ENCODE measurements at places on chromosomes 16 and 17.

GRCh38 chr17:72222661-72223380 lies 102.0 kb downstream of the SOX9 start:
- no peak overlapping the region for H3K4me3 ChIP-seq
- H3K4me1 ChIP-seq: peaks cover 14% of the 10 kb centered on the region
- peaks cover 63% of the 10 kb centered on the region for H3K27me3 ChIP-seq
- H3K27ac ChIP-seq: no peak overlapping the region
- H3K36me3 ChIP-seq: no peaks in the 10 kb centered on the region

- H3K36me3 ChIP-seq: no peaks in the 10 kb centered on the region
- H3K4me3 ChIP-seq: no peak overlapping the region
- no peak for DNase-seq
- H3K27ac ChIP-seq: no peak overlapping the region
Observed at GRCh38 chr17:9215465-9215864, 194.2 kb downstream of the NTN1 start.

- H3K4me1 ChIP-seq: peaks cover 72% of the 10 kb centered on the region
- peak overlapping the region; percentile 88 for H3K27ac ChIP-seq
- no peaks in the 10 kb centered on the region for H3K27me3 ChIP-seq
- no peaks in the 10 kb centered on the region for H3K36me3 ChIP-seq
- no peak for DNase-seq
Observed at GRCh38 chr17:17043461-17044271, 1.4 kb downstream of the MPRIP start.

GRCh38 chr17:9700754-9701476 lies 55.6 kb downstream of the USP43 start:
- DNase-seq: no peak
- no peak overlapping the region for H3K27ac ChIP-seq

DNA sequence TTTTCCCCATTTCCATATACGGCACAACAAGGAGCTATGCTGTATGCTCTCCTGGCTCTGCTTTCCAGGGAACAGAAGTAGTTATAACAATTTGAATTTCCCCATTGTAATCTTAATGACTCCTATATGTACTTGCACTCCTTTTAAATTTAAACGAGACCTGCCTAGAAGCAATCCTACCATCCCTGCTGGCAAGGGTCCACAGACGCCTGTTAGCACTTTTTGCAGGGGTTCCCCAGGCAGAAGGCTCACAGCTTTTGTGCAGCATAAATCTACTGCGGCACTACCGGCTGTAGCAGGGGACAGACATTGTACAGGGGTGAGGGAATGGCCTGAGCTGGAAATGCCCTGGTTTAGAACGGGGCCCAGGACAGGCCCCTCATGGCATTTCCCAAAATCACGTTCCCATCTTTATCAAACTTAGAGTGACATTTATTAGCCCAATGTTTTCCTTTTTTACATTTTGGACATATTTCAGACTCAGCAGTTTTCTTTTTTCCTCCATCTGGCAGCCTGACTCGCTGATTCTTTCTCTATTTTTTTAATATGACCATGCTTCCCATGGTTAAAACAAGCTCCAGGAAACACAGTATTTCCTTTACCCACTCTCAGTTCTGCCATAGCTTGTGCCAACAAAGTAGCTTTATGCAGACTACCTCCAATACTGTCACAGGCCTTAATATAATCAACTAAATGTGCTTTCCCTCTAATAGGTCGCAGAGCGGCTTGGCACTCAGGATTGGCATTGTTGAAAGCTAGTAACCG lies 35.4 kb upstream of the USP22 start:
- peaks cover 8% of the 10 kb centered on the region for H3K27me3 ChIP-seq
- H3K4me1 ChIP-seq: peaks cover 4% of the 10 kb centered on the region
- no peaks in the 10 kb centered on the region for H3K36me3 ChIP-seq

- H3K4me1 ChIP-seq: peaks cover 18% of the 10 kb centered on the region
- no peak overlapping the region for H3K27ac ChIP-seq
- DNase-seq: no peak
- peaks cover 19% of the 10 kb centered on the region for H3K36me3 ChIP-seq
- H3K27me3 ChIP-seq: no peaks in the 10 kb centered on the region
- no peak overlapping the region for H3K4me3 ChIP-seq
Observed at GRCh38 chr17:43881758-43882505, 25.4 kb downstream of the MPP2 start.

DNA sequence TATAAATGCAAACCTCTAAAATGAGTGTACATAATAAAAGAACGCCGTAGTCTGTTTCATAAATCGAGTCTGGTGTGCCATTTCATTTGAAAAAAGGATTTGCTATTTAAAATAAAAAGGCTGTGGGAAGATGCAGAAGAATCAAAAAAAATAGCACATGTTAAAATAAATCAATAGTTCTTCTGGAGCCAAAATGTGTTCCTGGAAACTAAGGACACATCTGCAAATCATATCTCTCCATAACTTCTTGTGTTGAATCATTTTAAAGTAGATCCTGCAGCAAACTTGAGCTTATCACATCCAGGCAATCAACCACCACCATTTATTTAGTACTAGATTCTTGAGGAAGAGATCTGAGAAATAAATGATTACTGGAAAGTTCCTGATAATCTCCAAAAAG lies 29.0 kb downstream of the XPO6 start:
- peaks cover 3% of the 10 kb centered on the region for H3K36me3 ChIP-seq
- peaks cover 64% of the 10 kb centered on the region for H3K4me1 ChIP-seq
- H3K27ac ChIP-seq: no peak overlapping the region
- H3K4me3 ChIP-seq: no peak overlapping the region
- H3K27me3 ChIP-seq: no peaks in the 10 kb centered on the region

DNA sequence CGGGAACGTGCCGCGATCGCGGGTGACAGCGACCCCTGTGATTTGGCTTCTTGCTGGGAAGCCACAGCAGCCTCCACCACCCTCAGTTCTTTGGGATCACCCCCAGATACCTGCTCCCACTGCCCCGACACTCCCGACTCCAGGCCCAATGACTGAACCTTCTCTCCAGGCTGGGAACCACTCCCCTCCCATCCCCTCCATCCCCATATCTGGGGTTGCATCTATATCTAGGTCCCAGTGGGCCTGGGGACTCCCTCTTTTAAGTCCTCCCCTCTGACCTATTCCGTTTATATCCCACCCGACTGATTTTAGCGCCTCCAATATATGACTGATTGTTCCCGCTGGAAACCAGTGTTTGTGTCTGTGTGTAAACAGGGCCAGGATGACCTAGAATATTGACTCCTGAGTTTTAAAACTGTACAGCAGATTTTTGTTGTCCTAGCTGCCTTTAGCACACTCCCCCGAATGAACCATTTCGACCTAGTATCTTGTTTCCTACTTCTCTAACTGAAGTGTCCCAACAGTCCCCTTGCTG lies 667 bp downstream of the PSMD3 start:
- H3K27ac ChIP-seq: peak overlapping the region; percentile 93
- peaks cover 37% of the 10 kb centered on the region for H3K4me1 ChIP-seq
- H3K36me3 ChIP-seq: peaks cover 23% of the 10 kb centered on the region
- no peak for DNase-seq
- H3K27me3 ChIP-seq: peaks cover 26% of the 10 kb centered on the region

DNA sequence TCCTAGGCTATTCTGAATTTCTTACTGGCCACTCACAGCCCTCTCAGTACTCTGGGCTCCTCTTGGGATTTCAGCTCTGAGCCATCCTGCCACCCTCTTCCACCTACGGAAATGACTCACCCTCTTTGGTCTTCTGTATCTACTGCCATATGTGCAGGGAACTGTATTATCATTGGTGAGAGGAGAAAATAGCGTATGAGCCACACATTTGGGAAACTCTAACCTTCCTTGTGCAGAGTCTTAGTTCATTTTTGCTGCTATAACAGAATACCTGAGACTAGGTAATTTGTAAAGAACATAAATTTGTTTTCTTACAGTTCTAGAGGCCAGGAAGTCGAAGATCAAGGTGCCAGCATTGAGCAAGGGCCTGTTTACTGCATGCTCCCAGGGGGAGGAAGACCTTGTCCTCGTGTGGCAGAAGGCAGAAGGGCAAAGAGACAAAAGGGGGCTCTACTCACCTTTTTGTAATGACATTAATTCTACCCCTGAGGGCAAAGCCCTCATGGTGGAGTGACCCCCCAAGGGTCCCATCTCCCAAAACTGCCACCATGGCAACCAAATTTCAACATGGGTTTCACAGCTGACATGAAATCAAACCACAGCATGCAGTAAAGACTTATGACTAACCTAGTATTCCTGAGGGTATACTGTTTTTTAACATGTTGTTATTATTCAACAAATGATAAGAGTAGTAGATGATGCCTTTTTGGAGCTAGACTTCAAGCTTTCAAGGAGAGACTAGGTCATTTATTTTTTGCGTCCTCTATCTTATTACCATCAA lies 191.8 kb downstream of the PRKCA start:
- H3K4me1 ChIP-seq: no peaks in the 10 kb centered on the region
- no peaks in the 10 kb centered on the region for H3K27me3 ChIP-seq
- no peak overlapping the region for H3K27ac ChIP-seq

- no peak overlapping the region for H3K27ac ChIP-seq
- no peaks in the 10 kb centered on the region for H3K36me3 ChIP-seq
- peaks cover 6% of the 10 kb centered on the region for H3K27me3 ChIP-seq
- H3K4me3 ChIP-seq: no peak overlapping the region
- DNase-seq: no peak
Observed at GRCh38 chr16:26642047-26642664, 424.6 kb upstream of the C16orf82 start.

DNA sequence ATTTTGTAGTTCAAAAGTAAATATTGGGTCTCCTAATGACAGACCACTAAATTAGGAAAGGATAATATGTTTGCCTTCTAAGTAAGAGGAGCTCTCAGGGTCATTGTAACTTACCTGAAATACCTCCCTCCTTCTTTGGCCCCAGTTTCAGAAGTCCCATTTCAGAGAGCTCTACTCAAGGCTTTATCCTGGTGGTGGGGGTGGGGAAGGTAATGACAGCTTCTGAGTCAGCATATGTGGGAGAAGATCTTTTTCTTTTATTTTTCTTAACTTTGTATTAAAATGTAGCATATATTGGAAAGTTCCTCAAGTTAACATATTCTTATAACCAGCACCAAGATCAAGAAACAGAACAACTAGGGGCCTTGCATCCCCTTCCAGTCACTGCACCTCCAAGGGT lies 16.9 kb upstream of the GINS3 start:
- no peak overlapping the region for H3K27ac ChIP-seq
- H3K4me1 ChIP-seq: peaks cover 9% of the 10 kb centered on the region
- no peak overlapping the region for H3K4me3 ChIP-seq
- no peak for DNase-seq
- H3K36me3 ChIP-seq: no peaks in the 10 kb centered on the region

GRCh38 chr17:80921159-80921558 lies 70.5 kb upstream of the CHMP6 start:
- no peak overlapping the region for H3K4me3 ChIP-seq
- peaks cover 60% of the 10 kb centered on the region for H3K36me3 ChIP-seq
- no peak overlapping the region for H3K27ac ChIP-seq

DNA sequence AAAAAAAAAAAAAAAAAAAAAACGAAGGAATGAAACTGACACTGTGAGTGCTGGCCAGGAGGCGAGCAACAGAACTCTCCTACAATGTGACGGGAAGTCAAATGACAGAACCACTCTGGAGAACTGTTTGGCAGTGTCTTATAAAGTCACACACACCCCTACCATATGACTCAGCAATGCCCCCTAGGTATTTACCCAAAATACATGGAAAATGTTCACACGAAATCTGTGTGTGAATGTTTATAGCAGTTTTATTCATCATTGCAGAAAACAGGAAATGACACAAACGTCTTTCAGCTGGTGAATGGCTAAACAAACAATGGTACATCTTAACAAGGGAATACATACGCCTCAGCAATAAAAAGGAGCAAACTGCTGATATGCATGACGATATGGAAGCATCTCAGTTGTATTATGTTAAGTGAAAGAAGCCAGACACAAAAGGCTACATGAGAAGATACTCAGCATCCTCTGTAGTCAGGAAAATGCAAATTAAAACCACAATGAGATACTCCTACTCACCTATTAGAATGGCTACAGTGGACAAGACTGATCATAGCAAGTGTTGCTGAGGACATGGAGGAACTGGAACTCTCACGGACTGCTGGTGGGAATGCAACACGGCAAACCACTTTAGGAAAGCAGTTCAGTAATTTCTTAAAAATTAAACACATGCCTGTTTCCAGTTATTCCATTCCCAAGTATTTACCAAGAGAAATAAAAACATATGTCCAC lies 74.7 kb downstream of the TBC1D16 start:
- H3K27me3 ChIP-seq: no peaks in the 10 kb centered on the region
- no peak overlapping the region for H3K4me3 ChIP-seq
- no peaks in the 10 kb centered on the region for H3K36me3 ChIP-seq
- no peaks in the 10 kb centered on the region for H3K4me1 ChIP-seq

GRCh38 chr16:8183176-8184099 lies 406.9 kb downstream of the TMEM114 start:
- no peak overlapping the region for H3K4me3 ChIP-seq
- no peaks in the 10 kb centered on the region for H3K4me1 ChIP-seq
- H3K36me3 ChIP-seq: no peaks in the 10 kb centered on the region

DNA sequence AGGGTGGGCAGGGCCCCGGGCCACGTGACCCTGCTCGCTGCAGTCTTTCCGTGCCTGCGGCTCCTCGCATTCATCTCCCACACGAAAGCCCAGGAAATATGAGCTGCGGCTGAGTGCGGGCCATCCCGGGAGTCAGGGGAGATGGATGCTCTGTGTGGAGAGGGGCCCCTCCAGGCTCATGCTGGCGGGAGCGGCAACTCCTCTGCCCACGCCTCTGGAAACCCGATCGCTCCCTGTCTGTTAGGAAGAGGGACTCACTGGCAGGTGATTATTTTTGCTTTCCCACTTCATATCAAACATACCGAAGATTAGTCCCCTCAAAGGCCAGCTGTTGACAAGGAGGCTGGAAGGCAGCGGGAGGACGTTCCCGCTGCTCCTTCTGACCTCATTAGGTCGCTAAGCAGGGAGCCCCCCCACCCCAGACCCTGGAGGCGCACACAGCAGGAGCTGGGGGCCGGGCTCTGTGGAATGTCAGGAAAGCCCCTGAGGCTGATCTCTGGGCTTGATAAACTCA lies 228.5 kb downstream of the FOXL1 start:
- H3K4me3 ChIP-seq: no peak overlapping the region
- no peaks in the 10 kb centered on the region for H3K36me3 ChIP-seq
- no peak overlapping the region for H3K27ac ChIP-seq
- DNase-seq: no peak
- H3K27me3 ChIP-seq: peaks cover 68% of the 10 kb centered on the region

GRCh38 chr17:841313-841712 lies 59.2 kb downstream of the MRM3 start:
- no peaks in the 10 kb centered on the region for H3K36me3 ChIP-seq
- DNase-seq: no peak
- no peak overlapping the region for H3K27ac ChIP-seq
- no peak overlapping the region for H3K4me3 ChIP-seq
